ENCODE measurements at places on chromosomes 7 and 10. TPM values are rescaled to one million over a fixed set of nuclear protein-coding genes. Genes with fewer than 3 reads are reported as not detected.

DNA sequence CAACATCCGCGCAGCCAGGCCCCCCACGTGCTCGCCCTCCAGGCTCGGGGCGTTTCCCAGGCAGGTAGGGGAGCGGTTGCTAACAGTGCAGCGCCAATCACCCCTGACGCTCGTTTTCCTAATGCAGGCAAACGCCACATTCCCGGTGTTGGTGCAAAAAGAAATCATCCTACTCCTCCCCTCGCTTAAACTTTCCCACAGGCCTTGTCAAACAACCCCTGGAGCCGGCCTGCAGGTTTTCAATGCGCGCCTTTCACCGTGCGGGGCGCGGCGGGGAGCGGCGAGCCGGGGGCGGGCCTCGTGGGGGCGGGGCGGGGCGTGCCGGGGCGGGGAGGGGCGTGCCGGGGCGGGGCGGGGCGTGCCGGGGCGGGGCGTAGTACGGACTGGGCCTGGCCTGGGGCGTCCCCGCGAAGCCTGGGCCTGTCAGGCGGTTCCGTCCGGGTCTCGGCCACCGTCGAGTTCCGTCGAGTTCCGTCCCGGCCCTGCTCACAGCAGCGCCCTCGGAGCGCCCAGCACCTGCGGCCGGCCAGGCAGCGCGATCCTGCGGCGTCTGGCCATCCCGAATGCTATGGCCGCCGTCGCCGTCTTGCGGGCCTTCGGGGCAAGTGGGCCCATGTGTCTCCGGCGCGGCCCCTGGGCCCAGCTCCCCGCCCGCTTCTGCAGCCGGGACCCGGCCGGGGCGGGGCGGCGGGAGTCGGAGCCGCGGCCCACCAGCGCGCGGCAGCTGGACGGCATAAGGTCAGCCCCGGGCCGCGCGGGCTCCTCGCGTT, at the start of gene ECHDC3:
ECHDC3 (plus strand) TSS at position 374 of the 770 bp plus-strand sequence; CDS start at position 569, 195 bp downstream.
- peak; percentile 68 for DNase-seq

DNA sequence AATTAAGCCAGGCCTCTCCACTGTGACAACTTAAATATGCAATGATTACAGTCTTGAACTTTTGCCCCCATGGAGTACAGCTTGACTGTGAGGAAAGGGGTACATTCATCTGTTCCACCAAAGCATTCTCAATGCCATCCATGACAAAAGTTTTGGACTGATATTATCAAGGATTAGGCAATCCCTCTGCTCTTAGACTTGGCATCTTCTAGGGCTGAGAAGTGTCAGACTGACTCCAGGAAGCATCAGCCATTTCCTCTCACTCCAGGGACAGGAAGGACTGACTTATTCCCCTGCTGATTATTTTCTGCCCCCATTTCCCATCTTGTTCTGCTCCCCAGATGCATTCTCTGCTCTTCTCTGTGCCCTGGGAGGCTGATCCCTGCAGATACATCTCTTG, 69.7 kb downstream of the ZNF365 start:
- no peak for DNase-seq

GRCh38 chr7:43072530-43072929, 39.9 kb upstream of the HECW1 start:
- no peak for DNase-seq

DNA sequence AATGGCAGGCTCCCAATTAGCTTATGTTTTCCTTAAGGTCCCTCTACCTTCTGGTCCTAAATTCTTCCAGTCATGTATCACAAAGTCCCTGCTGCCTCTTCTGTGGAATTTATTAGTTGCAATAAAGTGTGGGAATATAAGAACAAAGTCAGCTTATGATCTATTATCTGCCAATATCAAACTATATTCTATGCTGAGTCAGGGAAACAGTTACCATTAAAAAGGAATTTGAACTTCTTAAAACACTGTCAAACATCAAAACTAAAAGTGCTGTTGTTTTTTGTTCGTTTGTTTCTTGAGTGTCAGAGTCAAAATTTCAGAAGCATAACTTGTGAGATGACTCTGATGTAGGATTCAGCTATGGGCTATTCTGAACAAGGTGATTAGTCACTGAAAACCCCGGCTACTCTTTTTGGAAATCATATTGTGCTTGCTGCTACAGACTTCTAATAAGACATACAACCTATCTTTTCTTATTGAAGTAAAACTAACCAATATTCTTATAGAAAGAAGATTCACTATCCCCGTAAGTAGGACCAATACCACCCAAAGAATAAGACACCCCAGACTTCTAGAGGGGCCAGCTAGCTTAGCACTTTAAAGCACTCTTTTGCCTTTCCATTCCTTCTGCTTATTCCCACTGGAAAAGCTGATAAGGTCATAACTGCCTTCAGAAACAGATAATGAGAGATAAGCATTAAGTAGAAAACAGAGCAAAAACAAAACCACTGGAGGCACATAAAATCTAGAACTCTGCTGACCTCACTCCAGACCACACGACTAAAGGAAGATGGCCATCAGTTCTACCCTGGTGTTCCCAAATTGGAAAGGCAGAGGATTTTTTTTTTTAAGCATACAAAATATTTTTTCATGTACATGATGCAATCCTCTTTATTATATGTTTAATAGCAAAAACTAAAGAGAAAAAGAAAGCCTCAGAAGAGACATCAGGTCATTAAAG, 370.6 kb downstream of the PARD3 start:
- no peak for DNase-seq

DNA sequence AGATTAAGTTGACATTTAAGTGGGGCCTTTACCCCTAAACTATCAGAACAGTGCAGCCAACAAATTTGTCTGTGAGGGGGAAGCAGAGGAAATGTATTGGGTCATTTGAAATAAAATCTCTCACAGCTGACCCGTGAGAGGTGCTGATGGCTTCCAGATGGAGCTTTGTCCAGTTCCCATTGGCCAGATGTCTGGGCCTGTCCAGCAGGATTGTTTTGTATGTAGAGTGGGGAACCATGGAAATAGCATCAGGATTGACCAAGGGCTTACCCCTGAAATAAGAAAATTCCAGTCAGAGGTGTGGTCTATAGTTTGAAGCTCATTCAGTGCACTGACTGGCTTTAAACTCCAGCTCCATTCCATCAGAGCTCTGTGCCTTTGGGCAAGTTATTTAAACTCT, 50.6 kb downstream of the INHBA start:
- no peak for DNase-seq

- DNase-seq: no peak
Observed at GRCh38 chr7:35251606-35252310, 2.1 kb downstream of the TBX20 start.

- DNase-seq: no peak
Observed at GRCh38 chr10:126841341-126841895, 63.8 kb upstream of the DOCK1 start.

- DNase-seq: no peak
Observed at GRCh38 chr10:114874827-114875411, 53.3 kb downstream of the FHIP2A start.

DNA sequence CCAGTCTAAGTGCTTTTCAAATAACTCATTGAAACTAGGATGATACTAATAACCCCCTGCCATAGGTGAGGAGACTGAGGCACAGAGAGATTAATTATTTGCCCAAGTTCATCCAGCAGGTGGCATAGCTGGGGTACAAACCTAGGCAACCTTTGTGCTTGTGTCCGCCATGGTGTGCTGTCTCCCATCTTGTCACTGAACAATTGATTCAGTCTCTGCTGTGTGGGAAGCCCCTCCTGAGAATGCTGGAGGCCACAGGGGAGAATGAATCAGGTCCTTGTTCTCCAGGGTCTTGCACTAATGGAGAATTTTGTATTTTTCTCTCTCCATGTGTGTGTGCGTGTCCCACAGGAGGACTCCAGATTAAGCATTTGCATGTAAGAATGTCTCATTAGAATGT, 15.8 kb upstream of the TMEM236 start:
- no peak for DNase-seq

GRCh38 chr10:878895-879294, 52.6 kb downstream of the LARP4B start:
- no peak for DNase-seq

The VWA2 gene
- 0.03 TPM for polyA plus RNA-seq

The HOGA1 gene
- polyA plus RNA-seq: 73.4 TPM

The ZNF488 gene
- not detected for polyA plus RNA-seq

The NPTX2 gene
- polyA plus RNA-seq: 4.6 TPM

The ZNF467 gene
- polyA plus RNA-seq: 3.6 TPM

The CHN2 gene
- 47.1 TPM for polyA plus RNA-seq

The TSPAN15 gene
- 10.5 TPM for polyA plus RNA-seq

The HTRA1 gene
- polyA plus RNA-seq: 30.5 TPM

The ARMC3 gene
- not detected for polyA plus RNA-seq

The GJD4 gene
- not detected for polyA plus RNA-seq
